GM23248 (cell line): ENCODE measurements at places on chromosomes 7 and 10. TPM values are rescaled to one million over a fixed set of nuclear protein-coding genes. Genes with fewer than 3 reads are reported as not detected.

DNA sequence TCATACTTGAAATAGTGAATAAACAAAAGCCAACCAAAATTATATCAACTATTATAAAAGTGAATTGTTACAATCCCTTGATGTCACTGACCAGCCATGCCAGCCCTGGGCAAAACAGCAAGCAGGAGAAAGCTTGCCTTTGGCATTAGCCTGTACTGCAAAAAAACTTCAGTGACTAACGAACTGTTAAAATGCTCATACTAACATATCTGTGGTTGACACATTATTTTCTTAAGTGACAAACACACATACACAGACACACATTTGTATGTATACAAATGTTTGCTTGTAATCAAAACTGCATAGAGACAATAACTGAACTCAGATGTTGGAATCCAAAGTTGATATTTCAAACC is 29.5 kb downstream of the CHCHD3 start:
- H3K4me3 ChIP-seq: peak overlapping the region; percentile 48
- H3K27ac ChIP-seq: peak overlapping the region; percentile 91
- no peaks in the 10 kb centered on the region for H3K27me3 ChIP-seq
- H3K4me1 ChIP-seq: peaks cover 33% of the 10 kb centered on the region

Gene DRGX
- not detected in 2 replicates for total RNA-seq

Gene PCBD1
- 26.2 and 28.5 TPM in 2 replicates for total RNA-seq

Gene TMEM178B
- 0.22 and 0.25 TPM in 2 replicates for total RNA-seq

Gene TRIL
- total RNA-seq: 0.32 and 0.38 TPM in 2 replicates
